Stimulated activated CD4-positive, alpha-beta T cell treated with anti-CD3 and anti-CD28 coated beads, Interleukin-2, amount 100 ng/mL, for 4 hours (primary cell): ENCODE measurements at places on chromosomes 1 and 21.

- no peak for DNase-seq
Measured at GRCh38 chr1:228737601-228738041, 2.3 kb downstream of the RHOU start.

- no peak for DNase-seq
Measured at GRCh38 chr1:236123563-236123962, 18.8 kb upstream of the GPR137B start.

DNA sequence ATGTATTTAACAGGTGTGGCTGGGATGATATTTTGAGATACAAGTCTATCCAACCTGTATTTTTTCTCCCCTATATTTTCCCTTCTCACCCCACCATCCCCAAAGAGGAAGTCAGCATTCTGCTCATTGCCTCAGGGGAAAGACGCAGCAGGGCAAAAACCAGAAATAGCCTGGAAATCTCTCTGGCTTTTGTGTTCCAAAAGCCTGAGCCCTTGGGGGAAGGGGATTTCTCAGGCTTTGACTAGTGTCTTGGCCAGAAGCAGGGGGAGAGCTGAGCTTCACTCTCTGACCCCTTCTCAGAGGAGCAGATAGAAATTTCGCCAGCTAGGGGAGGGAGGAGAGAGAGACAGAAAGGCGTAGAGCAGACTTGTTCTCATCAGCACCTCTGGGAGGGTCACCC lies 244.7 kb downstream of the RRAGC start:
- no peak for DNase-seq

DNA sequence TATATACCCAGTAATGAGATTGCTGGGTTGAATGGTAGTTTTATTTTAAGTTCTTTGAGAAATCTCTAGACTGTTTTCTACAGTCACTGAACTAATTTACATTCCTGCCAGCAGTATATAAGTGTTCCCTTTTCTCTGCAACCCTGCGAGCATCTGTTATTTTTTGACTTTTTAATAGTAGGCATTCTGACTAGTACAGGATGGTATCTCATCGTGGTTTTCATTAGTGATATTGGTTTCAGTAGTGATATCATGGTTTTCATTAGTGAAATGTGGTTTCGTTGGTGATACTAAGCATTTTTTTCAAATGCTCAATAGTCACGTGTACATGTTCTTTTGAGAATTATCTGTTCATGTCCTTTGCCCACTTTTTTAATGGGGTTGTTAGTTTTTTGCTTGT lies 316.8 kb downstream of the PTBP2 start:
- DNase-seq, result no peak

DNA sequence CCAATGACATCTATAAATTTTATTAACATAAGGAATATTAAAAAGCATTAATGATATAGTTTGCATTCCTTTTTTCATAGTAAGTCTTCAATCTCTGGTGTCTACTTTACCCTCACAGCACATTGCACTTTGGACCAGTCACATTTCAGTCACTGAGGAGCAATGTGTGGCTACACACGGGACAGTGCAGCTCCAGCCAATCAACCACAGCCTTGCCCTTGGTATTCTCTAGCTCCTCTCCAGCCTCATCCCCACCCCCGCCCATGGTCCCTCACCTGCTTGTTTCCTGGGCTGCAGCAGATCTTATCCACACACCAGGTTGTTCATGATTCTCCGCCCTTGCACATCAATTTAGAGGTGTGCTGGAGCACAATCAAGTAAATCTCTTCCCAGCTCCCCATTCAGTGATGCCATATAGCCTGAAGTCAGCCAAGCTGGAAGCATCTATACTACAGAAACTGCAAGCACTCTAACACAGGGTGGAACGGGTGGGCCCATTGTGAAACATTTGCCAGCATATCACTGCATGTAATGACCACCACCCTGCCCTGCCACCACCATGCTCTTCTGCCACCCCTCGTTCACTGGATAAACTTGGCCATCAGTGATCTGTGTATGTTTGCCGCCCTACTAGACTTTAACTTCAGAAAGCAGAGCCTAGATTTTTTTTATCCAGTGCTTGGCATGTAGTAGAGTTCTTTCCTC lies 93.0 kb upstream of the SLC44A3 start:
- DNase-seq, result no peak

GRCh38 chr1:106621853-106622252 lies 434.6 kb upstream of the PRMT6 start:
- no peak for DNase-seq

DNA sequence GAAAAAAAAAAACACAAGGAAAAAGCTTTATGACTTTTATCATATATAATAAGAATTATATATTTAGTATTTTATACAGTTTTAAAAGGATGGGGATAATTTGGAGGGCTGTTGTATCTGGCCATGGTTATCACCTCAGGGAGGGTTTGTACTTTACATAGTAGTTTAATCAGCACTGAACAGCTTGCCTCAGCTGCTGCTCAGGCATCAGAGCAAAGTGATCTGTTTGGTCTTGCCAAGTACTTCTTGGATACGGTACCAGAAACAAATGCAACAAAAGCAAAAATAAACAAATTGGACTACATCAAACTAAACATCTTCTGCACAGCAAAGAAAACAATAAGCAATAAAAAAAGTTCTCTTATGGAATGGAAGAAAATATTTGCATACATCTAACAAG lies 2.6 kb upstream of the SPTA1 start:
- no peak for DNase-seq

- no peak for DNase-seq
Measured at GRCh38 chr1:9195651-9196050, 38.9 kb upstream of the H6PD start.

DNA sequence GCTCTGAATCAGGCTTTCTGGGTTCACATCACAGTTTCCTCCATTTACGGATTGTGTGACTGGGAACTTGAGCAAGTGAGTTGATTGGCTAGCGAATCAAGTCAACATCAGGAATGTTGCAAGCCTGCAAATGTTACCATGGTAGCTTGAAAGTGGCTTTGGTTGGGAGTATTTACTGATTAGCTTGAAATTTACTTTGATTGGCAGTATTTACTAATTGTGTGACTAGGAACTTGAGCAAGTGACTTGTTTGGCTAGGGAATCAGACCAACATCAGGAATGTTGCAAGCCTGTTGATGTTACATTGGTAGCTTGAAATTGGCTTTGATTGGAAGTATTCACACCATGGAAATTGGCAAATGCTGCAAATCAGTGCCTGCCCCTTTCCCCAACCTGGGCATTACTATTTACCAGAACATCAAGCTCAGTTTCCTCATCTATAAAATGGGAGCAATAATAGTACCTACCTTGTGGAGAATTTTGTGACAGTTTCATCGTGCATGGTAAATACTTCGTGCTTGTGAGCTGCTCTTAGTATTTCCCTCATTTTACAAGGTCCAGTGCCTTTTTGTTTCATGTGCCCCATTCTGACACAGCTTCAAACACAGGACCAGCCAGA lies 23.1 kb upstream of the B3GALNT2 start:
- DNase-seq, result no peak

DNA sequence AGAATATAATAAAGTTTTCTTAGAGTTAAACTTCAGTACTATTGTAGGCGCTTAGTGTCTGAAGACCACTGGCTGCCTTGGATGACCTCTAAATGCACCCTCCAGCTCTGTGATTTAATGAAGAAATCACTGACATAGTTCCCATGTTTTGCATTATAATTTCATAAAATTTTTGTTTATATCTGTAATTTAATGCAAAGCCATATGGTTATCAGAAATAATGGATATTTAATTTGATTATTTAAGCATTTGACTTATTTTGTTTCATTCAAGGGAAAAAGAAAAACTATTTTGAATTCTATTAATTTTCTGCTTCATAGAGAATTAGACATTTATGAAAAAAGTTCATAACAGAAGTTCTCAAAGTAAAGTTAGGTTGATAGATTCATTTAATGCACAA lies 18.6 kb downstream of the CRB1 start:
- no peak for DNase-seq

DNA sequence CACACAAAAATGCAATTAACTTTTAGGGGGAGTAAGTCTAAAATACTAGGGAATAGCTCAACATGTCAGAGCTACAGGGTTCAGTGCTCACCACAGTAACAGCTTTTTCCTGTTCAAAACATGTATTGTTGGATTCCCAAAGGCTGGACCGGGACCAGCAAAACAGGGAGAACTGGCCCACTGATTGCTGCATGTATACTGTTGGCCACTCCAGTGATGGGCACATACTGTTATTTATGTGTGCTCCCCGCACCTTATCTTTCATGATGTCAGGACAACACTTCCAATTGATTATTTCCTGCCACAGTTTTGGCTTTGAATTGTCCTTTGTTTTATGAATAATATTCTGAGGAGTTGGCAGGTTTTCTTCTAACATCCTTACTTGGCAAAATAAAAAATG lies 50.7 kb downstream of the HMGB4 start:
- no peak for DNase-seq

DNA sequence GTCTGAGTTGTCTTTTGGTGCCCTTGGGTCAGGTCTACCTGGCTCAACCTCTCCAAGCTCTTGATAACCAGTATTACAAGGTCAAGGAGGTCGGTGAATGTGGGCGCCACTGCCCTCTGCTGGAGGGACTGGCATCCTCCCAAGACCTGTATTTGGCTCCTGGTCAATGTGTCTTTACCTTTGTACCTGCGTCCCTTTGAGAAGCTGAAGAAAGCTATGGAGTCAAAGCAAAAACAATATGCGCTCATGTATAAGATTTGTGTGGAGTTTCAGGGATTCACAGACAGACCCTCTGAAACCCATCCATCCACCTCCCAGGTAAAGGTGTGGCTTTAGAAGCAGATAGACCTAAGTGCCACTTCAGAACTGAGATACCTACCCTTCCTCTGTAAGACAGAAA lies 61.8 kb upstream of the NBL1 start:
- DNase-seq, result peak; percentile 66

DNA sequence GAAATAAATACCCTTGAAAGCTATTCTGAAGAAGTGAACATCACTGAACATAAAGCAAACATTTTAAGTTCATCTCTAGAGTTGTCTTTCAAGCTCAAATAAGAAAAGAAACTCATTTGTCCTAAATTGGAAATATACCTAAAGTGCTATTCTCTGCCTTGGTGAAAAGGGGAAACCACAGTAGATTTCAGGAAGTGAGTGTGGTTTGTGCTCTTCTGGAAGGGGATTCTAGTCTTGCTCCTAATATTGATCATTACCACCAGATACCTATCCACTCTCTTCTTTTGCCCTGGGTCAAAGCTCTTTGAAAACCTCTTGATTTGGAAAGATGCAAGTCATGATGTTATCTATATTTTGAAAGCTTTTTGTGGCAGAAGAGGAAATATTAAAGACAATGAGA lies 798.1 kb downstream of the ADGRL2 start:
- no peak for DNase-seq

- DNase-seq, result no peak
Measured at GRCh38 chr1:47921935-47922415, 75.2 kb downstream of the TRABD2B start.

DNA sequence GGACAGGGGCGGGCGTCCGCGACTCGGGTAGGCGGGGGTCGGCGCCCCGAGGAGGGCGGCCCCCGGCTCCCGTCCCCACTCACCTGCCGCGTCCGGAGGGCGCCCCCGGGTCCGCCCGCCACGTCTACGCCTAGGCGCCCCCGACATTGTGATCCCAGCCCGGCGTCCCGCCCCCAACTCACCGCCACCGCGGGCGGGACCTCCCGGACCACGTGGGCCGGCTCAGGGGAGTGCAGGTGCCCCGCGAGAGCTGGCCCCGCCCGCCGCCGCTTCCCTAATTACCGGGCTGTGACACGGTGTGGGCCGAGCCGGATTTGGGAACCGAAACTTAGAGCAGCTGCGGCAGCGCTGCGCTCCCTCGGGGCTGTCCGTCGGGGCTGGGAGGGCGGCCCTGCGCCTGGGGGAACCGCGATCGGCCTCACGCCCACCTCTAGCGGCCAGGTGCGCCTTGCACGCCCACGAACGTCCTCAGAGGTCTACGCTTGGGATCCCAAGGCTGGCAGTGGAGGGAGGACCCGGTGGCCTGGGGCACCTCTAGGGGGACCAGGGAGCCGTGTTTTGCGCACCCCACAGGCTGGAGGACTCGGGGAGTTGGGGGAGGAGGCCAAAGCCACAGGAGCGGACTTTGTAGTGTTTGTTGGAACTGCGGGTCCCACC lies 521 bp upstream of the NADK start:
- DNase-seq, result peak; percentile 77

- DNase-seq, result no peak
Measured at GRCh38 chr1:41799723-41800122, 119.0 kb downstream of the HIVEP3 start.

DNA sequence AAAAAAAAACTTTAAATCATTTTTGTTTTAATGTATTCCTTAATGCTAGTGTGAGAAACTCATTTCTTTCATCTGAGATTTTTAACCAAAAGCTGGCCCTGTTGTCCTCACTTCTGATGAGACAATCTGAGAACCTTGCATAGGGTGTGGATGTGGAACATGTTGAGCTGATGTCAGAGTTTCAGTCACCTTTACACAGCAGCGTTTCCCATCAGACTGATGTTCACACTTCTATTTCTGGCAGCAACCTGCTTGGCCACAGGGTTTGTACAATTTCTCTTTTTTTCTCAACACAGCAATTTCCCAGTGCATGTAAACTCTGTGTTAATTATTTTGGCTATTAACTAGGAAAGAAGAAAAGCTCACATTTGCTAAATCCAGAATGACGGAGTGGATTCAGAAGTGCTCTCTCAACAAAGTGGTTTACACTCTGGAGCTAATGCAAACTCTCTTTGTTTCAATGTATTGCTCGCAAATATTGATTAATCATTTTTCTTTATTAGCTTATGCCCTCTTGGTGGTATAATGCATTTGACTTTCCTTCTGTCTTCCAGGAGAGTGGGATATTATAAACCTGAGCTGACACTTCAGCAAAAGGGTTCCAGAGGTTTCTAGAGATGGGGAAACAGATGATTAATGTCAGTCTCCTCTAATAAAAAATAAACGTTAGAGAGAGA lies 70.5 kb upstream of the HSPA13 start:
- DNase-seq, result no peak

DNA sequence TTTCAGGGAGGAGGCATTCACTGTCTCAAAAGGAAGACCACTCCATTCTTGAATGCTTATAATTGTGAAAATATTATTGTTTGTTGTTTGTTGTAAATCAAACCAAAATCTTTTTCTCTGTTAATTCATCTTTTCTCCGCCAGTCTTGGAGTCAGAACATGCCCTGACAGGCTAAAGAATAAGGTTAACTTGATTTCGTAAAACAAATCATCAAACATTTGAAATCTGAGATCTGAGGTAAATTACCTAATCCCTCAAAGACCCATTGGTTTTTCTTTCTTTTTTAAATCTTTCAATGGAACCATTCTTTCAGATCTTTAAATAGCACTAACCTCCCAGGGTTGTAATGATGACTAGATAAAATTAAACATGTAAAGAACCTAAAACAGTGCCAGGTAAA lies 430.1 kb upstream of the PTBP2 start:
- no peak for DNase-seq
